ENCODE measurements at places on chromosomes 7 and 10.

DNA sequence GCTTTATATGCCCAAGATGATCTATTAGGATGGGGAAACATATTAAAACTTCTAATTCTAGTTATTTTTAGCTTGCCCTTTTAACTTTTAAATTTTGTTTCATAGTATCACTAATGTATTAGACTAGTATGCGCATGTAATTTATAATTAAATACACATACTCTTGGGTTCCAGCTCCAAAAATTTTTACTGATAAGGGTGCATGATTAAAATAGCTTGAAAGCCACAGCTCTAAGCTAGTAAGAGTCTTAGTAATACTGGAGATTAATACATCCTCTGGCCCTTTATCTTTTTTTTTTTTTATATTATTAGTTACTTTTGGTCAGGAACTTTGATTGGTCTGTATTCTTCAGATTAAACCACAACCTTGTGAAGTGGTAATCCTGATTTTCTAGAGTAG, 53.6 kb downstream of the ATXN7L1 start:
- DNase-seq, result no peak

DNA sequence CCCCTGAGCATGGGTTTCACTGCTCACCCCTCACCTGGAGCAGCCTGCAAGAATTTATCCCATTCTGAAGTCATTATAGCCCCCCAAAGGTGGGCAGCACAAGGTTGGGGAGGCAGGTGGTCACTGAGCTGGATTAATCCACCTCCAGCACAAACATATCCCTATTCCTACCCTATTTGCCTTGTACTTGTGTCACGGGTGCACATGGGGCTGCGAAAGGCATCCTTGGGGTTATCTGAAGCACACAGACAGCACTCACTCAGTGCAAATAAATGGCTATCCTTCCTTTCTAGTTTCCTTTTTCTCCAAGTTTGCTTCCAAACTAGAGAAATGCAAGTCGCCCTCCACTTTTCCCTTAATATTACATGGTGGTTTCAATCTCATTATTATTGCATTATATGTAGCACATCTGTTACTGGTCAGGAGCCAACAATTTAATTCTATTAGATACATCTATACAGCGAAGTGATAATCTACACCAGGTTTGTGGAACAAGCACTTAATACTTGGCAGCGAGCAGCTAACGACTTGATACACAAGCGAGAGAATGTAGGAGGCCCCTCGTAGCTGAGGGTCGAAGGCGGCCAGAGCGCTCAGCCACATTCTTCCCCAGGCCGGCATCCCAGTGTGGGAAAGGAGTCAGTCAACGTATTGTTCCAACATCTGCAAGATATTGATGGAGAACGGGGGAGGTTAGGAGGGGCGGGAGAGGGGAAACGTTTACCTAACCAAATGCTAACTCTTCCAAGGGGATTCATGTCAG, 121.3 kb upstream of the HABP2 start:
- DNase-seq, result no peak

- no peak for DNase-seq
Observed at GRCh38 chr10:792792-793100, 103.3 kb upstream of the DIP2C start.

GRCh38 chr7:155533827-155534690, 12.3 kb downstream of the CNPY1 start:
- no peak for DNase-seq

GRCh38 chr7:17046259-17046658, 164.5 kb upstream of the AGR3 start:
- no peak for DNase-seq

DNA sequence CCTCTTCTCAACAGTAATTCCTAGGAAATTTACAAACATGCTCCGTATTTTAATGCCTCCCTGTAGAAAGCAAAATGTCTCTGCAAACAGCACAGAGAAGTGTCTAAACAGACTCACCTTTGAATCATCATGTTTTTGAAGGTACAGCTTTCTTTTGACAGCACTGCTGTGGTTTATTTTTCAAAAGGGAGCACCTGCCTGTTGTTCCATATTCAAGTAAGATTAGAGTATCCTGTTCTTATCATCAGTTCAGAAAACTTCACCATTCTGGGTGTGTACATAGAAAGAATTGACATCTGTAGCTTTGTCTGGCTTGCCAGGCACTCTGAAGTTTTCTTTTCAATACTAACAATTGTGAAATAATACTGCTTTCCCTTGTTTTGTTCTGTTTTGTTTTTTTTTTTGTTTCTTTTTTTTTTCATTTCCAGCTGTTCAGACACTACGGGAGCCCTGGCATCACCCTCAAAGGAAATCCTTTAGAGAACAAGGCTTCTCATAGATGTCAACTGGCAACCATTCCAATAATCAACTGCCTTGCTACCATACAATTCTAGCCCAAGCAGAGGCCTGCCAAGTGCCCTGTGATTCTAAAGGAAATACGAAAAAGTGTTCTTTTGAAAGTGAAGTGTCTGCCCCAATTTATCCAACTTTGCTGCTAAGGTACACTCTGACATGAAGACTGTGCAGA, 275.9 kb downstream of the PRPF18 start:
- no peak for DNase-seq

DNA sequence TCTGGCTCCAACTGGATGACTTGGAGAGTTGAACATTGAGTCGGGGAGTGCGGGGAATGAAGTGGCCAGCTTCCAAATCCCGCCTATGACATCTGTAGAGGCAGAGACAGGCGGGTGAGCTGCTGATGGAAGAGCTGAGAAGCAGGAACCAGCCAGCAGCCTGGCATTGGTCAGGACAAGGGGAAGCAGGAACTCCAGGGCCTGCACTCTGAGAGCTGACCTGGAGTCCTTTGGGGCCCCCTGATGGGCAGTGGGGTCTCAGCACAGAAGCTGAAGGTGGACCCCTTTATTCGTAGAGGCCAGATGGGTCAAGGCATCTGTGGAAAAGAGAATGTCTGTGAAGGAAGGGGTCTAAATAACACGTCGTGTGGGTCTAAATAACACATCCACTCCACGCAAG, 57.0 kb downstream of the SEC61G start:
- no peak for DNase-seq

DNA sequence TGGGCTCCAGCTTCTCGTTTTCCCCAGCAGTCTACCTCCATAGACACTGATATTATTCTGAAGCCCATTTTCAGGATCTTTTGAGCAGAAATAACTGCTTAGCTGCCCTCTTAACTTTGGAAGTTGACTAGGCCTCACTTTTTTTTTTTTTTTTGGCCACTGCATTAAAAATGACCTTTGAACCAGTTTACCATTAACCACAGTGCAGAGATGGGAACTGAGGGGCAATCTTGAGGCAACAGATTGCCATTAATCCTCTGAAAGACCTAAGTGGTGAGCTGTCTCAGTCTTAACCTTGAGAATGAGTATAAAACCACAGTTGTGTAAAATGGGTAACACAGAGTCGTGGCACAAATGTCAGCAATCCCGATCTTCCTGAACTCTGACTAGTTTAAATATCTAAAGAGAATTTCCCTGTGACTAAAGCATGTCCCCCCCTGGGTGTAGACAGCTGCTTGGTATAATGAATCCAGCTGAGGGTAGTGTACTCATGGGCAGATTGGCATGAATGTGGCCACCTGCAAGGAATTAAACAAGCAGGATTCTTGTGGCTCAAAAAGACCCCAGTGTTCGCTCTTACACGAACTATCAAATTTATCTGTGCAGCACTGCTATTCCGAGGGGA, 46.1 kb upstream of the FMC1 start:
- no peak for DNase-seq

DNA sequence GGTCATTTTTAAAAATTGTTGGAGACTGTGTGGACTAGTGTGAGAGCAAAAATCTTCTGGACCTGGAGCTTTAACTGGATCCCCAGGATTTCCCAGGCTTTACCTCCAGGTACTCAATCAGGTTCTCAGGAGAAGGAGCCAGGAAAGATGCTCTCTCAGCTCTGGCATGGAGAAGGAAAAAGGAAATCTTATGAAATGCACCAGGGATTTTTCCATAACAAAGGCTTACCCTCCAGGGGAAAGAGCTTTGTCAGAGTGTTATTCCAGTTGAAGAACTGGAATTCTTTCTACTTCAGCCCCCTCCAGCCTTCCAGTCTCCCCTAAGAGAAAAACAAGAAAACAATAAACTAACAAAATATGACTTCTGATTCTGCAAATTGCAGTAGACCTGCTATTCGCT, 436.7 kb upstream of the ANKRD30A start:
- no peak for DNase-seq

- no peak for DNase-seq
Observed at GRCh38 chr10:88233870-88234269, 349.2 kb downstream of the RNLS start.

GRCh38 chr10:24481241-24481640, 242.4 kb downstream of the ARHGAP21 start:
- DNase-seq, result no peak

DNA sequence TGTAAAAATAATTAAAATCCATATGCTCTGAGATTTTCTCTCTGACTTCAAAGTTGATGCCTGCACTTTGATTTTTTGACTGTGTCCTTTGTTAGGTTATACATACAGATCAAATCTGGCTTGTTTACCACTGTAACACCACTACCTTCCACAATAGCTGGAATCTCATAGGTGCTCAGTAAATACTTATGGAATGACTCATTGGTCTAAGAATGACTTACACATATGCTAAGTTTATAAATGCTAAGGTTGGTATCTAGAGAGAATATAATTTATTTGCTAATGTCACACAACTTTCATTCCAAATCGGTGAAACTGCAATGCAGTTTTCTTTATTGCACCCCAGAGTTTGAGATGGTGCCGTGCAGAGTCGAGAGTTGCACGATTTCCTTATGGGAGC, 578.5 kb downstream of the SH2D4B start:
- no peak for DNase-seq

DNA sequence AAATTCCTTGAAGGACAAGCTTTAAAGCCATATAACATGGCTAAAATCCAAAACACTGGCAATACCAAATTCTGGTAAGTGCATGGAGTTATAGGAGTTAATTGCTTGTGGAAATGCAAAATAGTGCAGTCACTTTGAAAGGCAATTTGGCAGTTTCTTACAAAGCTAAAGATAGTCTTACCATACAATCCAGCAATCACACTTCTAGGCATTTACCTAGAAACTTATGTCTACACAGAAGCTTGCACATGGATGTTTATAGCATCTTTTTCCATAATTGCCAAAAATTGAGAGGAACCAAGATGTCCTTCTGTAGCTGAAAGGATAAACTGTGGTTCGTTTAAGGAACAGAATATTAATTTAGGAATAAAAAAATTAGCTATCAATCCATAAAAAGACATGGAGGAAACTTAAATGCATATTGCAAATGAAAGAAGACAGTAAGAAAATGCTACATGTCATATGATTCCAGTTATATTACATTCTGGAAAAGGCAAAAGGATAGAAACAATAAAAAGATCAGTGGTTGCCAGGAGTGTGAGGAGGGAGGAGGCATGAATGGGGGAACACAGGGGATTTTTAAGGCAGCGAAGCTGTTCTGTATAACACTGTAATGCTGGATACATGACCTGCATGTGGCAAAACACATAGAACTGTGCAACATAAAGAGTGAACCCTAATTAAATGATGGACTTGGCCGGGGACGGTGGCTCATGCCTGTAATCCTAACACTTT, 51.9 kb downstream of the GNAT3 start:
- no peak for DNase-seq

DNA sequence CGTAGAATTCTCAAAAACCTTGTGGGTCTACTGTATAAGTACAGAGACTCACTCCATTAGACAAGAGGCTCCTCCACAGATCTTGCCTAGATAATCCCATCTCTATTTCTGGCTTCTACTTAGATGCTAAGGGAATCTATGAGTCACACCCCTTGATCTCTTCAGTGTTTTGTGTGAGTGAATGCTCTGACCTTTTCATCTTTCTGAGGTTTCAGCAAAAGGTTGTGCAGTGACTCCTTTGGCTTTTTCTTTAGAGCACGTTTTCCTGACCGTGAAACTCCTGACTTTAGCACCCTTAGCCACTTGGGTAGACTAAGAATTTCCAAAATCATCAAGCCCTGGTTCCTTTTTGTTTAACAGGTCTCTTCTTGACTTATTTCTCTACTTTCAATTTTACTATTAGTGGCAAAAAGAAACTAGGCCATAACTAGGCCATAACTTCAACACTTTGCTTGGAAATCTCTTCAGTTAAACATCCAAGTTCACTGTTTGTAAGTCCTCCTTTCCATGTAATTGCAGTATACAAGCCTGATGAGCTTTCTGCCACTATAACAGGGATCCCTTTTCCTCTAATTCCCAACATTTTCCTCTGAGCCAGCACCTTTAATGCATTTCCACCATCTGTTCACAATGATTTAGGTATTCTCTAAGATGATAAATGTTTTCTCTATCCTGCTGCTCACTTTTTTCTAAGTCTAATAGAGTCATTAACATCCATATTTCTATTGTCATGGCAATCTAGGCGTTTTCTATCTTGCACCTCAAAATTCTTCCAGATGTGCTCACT, 19.4 kb downstream of the COPG2 start:
- no peak for DNase-seq

GRCh38 chr10:51170518-51171245, 96.4 kb downstream of the PRKG1 start:
- DNase-seq, result no peak

DNA sequence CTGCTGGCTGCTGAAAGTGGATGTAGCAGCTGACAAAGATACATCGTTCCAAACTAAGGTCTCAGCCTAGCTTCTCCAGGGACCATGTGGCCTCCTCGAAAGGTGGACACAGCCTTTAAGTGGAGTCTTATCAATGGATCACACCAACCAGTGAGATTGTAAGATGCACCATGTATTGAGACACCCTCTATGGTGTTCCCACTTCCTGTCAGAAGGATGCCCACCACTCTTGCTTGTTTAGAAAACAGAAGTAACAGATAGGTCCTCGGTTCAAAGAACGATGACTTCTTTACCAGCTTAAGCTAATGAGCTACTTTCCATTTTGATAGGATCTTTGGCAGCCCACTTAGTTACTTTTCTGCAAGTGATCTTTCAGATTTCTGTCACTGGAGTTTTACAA, 34.3 kb downstream of the SLC25A13 start:
- no peak for DNase-seq

GRCh38 chr7:4764402-4765007, 10.9 kb upstream of the AP5Z1 start:
- DNase-seq, result no peak

DNA sequence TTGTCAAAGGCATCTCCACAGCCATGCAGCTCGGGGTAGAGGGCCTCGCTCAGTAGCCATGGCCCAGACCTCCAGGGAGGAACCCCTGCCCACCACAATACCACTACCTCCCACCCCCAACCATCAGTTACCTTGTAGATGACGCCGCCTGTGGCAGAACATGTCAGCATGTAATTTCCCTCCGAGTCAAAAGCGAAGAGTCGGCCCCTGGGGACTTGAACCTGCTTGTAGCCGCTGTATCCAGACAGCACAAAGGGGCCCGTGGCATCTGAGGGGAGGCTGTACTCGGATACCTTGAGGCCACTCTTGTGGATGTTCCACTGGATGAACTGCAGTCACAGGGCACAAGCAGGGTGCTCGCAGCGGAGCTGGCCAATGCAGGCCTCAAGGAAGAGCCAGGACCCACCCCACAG, 16.3 kb upstream of the CYREN start:
- DNase-seq, result no peak

All from stimulated activated CD4-positive, alpha-beta T cell treated with anti-CD3 and anti-CD28 coated beads, TNF-alpha, amount 100 ng/mL, for 4 hours (primary cell).